ENCODE measurements at places on chromosomes 1 and 21. TPM values are rescaled to one million over a fixed set of nuclear protein-coding genes. Genes with fewer than 3 reads are reported as not detected.

LMX1A gene
- not detected for total RNA-seq

- H3K4me1 ChIP-seq: no peaks in the 10 kb centered on the region
- DNase-seq: no peak
- H3K4me3 ChIP-seq: no peak overlapping the region
- H3K27ac ChIP-seq: no peak overlapping the region
These were observed 59.6 kb downstream of the SDCCAG8 start for GRCh38 chr1:243315455-243315854.

GRCh38 chr1:17356387-17357026, 15.5 kb upstream of the PADI6 start:
- H3K27me3 ChIP-seq: no peaks in the 10 kb centered on the region
- no peak for DNase-seq
- H3K36me3 ChIP-seq: no peaks in the 10 kb centered on the region
- peaks cover 8% of the 10 kb centered on the region for H3K4me1 ChIP-seq
- H3K4me3 ChIP-seq: peak overlapping the region; percentile 29
- no peak overlapping the region for H3K27ac ChIP-seq

DNA sequence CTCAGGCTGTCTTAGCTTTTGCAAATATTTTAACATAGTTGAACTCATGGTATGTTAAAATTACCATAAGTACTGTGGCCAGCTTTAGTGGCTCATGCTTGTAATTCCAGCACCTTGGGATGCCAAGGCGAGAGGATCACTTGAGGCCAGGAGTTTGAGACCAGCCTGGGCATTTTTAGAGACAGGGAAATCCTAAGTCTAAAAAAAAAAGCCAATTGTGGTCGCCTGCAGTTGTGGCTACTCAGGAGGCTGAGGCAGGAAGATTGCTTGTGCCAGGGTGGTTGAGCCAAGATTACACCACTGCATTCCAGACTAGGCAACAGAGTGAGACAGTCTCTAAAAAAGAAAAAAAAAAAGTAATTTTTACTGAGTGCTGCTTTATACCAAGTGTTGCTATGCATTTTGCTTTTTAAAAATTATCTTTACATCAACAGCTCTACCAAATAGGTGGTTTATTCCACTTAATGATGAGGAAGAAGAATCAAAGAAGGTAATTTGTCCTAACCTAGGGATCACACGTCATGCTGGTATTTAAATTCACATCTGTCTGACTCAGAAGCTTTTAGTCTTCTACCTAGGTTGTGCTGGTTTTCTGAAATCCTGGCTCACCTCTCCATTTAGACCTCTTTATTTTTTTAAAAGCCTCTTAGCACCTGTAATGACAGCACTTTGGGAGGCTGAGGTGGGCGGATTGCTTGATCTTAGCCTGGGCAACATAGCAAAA, 16.8 kb downstream of the PPP1R12B start:
- no peak overlapping the region for H3K27ac ChIP-seq
- H3K4me3 ChIP-seq: no peak overlapping the region
- H3K4me1 ChIP-seq: no peaks in the 10 kb centered on the region
- no peaks in the 10 kb centered on the region for H3K36me3 ChIP-seq

DNA sequence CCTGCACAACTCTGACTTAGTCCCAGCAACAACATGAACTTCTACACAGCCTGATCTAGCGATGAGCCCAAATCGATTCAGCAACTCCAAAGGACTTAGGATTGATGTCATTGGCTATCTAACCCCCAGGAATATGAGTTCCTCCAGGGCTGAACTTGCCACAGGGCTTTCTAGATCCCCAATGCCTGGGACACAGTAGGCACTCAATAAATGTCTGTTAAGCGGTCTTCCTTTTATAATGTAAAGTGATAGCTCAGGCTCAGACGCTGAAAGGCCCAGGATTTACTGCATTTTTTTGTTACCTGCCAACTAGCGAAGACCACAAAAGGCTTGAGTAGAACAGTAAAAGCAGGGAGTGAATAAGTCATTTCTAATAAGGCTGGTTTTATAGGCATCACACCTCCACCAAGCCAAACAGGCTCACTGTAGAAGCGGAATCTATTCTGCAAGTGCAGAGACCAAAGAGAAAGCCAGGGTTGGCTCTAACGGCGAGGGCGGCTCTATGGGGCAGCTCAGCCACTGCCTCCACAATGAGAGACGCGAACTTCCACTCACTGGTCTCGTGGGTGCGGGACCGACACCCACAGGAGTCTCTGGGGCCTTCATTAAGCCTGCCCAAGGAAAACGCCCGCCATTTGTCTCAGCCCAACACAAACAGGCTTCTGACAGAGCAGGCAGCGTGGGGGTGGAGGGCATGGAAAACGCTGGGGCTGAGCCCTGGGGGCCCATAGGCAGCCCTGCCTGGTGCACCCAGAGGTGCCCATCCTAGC, 52.0 kb downstream of the HLCS start:
- DNase-seq: no peak
- no peak overlapping the region for H3K27ac ChIP-seq
- H3K27me3 ChIP-seq: no peaks in the 10 kb centered on the region
- no peaks in the 10 kb centered on the region for H3K36me3 ChIP-seq
- H3K4me1 ChIP-seq: peaks cover 8% of the 10 kb centered on the region
- H3K4me3 ChIP-seq: no peak overlapping the region

DNA sequence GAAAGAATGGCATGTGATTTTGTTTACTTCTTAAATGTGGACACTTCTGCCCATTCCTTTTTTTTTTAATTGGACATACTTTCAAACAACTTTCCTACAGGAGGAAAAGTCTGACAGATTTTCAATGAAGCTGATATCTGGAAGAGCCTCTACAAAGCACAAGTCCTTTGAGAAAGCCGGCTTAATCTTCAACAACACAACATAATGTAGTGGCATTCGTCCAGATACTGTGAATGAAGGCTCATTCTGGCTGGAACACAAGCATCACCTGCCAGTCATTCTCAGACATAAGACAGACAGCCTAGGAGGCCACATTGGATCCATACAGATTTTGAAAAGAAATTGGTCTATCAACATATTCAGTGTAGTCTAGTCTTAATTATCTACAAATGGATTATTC, 4.9 kb downstream of the OTUD7B start:
- H3K27me3 ChIP-seq: no peaks in the 10 kb centered on the region
- no peak for DNase-seq
- H3K4me1 ChIP-seq: peaks cover 8% of the 10 kb centered on the region
- H3K4me3 ChIP-seq: no peak overlapping the region

- no peak overlapping the region for H3K27ac ChIP-seq
- no peaks in the 10 kb centered on the region for H3K36me3 ChIP-seq
- DNase-seq: no peak
- H3K4me3 ChIP-seq: no peak overlapping the region
- peaks cover 9% of the 10 kb centered on the region for H3K4me1 ChIP-seq
- H3K27me3 ChIP-seq: no peaks in the 10 kb centered on the region
These were observed 24.0 kb downstream of the ABCA4 start for GRCh38 chr1:94096797-94097549.

DNA sequence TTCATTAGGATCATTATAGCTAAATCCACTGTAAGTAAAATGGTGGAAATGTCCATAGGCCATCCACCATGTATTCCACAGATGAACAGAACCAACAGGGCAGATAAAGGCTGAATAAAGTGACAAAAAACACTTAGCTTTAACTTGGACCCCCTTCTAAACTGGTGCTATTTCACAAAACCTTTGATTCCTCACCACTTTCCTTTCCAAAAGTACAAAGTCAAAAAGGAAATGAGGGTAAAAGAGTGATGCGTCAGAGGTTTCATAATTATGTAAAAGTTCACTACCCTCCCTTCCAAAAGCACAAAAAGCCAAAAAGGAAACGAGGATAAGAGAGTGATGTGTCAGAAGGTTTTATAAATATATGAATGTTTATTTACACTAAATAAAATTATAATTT, 172.2 kb downstream of the TBX15 start:
- H3K27ac ChIP-seq: no peak overlapping the region
- no peak for DNase-seq
- no peaks in the 10 kb centered on the region for H3K36me3 ChIP-seq

- DNase-seq: peak; percentile 60
- peak overlapping the region; percentile 84 for H3K4me3 ChIP-seq
- H3K27me3 ChIP-seq: peaks cover 2% of the 10 kb centered on the region
- H3K27ac ChIP-seq: peak overlapping the region; percentile 34
These were observed 8.3 kb downstream of the CDKN2C start for GRCh38 chr1:50978144-50978851.

Data from natural killer cell (primary cell).